ENCODE measurements at places on chromosomes 4 and X.

DNA sequence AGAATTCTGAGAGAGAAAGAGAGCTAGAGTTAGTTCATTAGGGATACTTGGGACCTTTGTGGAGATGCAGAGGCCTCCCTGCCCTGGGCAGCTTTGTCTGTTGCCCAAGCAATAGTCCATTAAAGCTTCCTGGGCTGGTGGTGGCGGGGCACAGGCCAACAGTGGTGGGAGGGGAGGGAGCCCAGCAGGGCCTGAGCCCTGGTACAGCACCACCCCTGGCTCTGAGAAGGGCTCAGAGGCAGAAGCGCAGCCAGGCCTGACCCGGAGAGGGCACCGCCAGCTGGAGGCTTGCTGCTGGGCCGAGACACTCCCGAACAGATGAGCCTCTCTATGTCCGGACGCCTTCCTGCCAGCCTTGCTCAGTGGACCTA is 65.3 kb downstream of the EFNB1 start:
- no peak for DNase-seq

GRCh38 chr4:20711335-20711734 is 11.1 kb downstream of the PACRGL start:
- no peak for DNase-seq

DNA sequence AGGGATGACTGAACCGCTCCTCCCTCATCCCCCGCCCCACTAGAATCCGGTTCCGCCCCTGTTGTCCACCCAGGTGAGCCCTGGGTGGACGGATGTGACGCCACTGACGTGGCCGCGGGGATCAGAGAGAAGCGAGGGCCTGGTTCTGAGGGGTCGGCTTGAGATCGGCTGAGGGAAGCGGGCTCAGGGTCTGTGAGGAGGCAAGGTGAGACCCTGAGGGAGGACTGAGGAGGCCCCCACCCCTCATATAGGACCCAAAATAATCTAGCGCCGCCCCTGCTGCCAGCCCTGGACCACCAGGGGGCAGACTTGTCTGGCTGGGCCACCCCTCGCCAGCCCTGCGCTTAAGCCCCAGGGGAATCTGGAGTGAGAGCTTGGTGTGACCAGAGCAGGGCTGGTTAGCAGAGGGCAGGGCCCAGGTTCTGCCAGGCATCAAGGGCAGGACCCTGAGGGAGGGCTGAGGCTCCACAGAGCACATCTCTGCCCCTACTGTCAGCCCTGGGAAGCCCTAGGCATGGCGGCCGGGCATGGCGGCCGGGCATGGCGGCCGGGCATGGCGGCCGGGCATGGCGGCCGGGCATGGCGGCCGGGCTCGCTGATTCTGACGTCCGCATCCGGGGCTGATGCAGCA is at the start of gene MAGEA8:
MAGEA8 (plus strand) TSS at position 103 of the 631 bp plus-strand sequence. CDS start 3,090 bp downstream, outside the sequence.
- no peak for DNase-seq

- DNase-seq: no peak
Observed at GRCh38 chr4:7704091-7704490, 235.6 kb downstream of the AFAP1 start.

DNA sequence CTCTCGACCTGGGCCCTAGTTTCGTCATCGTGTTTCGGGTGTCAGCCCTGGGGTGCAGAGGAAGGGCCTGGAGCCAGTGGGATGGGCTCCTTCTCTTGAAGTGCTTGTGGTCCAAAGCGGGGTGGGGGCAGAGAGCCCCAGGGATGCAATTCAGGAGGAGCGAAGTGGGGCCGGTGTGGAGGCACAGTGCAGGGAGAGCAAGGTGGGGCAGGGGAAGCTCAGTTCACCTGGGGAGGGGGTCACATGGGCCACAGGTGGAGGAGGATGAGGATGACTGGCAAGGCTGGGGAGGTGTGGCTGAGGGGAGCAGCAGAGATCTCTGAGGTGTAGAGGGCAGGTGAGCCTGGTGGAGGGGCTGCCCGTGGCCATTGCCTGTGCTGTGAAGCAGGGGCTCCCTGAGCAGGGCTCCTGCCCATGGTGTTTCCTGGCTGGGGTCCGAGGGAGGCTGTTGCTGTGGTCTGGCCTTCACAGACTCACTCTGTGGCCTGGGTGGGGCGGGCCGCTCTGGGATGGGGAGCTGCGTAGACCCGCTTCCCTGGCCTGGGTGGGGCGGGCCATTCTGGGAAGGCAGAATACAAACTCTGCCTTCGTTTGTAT is 6.9 kb downstream of the SORCS2 start:
- DNase-seq: no peak

DNA sequence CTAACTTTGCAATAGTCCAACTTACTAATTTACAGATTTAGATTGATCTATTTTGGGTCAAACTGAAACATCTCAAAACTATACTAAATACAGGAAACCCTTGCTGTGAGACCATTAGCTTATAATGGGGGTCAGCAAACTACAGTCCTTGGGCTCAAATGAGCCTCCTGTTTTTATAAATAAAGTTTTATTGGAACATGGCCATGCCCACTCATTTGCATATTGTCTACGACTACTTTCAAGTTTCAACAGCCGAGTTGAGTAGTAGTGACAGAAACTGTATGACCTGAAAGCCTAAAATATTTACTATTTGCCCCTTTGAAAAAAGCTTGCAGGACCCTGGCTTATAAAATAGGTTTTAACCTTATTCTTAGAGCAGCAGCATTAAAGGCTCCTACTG is 92.4 kb downstream of the C4orf51 start:
- no peak for DNase-seq

GRCh38 chrX:2741386-2741785 is 10.5 kb upstream of the XG start:
- DNase-seq: no peak

GRCh38 chr4:125501568-125501967 is 186.8 kb downstream of the FAT4 start:
- no peak for DNase-seq

- DNase-seq: no peak
Observed at GRCh38 chrX:136643243-136643642, 4.7 kb upstream of the CD40LG start.

GRCh38 chrX:97672138-97672537 is 788.4 kb downstream of the RPA4 start:
- DNase-seq: no peak

- no peak for DNase-seq
Observed at GRCh38 chrX:45850775-45851433, 650.2 kb upstream of the DIPK2B start.

GRCh38 chr4:155392481-155393184 is 15.9 kb upstream of the MAP9 start:
- no peak for DNase-seq

GRCh38 chrX:574830-575229 is 55.8 kb upstream of the SHOX start:
- no peak for DNase-seq

DNA sequence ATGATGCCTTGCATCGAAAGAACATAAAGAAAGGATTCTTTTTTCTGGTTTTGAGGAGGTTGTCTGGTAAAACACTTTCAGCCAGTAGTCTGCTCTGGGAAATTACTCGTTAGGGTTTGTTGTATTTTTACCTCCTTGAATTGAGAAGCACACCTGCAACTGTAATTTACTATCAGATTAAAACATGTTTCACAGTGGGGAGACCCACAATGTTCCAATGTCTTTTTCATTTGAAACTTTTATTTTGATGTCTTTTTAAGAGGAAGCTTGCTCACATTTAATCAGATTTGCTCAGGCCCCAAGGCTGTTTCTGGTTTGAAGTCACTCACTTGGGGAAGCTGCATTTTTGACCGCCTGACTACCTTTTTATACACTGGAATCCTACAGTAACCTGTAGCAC is 12.0 kb downstream of the TMEM154 start:
- no peak for DNase-seq

DNA sequence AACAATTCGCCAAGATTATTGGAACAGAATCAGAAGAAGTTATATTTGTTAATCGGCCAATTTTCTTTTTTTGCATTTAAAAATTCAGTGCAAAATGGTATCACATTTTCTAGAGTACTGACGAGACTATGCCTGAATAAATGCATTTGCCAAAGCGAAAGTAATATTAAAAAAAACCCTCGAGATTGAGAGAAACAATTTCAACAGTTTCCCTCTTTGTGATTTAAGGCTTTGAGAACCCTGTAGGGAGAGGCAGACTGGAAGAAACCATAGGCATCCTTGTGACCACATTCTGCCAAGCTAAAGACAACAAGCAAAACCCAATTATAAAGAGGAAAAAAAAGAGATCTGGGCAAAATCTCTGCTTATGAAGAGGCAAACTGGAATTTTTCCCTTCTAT is 218.1 kb upstream of the GK2 start:
- DNase-seq: no peak

DNA sequence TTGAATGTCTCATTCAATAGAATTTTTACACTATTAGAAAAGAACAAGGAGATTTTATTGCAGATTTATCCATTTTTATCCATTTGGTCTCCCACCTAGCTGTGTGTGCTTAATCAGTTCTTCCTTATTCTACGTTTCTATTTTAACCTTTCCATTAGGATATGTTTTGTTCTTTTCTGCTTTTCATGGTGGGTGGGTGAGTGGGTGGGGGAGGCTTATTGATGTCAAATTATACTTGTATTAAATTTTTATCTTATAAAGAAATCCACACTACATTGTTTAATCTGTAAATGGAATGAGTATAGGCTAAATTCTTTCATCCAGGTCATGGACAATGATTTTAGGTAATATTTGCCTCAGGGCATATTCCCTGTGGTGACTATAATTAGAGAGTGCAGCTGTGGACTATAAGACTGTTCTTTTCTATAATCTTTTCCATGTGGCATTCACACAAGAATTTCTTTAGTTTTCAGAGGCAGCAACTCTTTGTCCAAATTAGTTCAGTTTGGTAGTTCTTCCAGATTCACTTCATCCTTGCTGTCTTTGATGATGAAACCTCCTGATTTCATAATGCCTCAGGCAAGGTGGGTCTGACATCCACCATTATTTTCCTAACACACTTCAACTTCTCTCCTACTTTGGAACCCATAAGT is 2451.8 kb downstream of the PCDH7 start:
- no peak for DNase-seq

DNA sequence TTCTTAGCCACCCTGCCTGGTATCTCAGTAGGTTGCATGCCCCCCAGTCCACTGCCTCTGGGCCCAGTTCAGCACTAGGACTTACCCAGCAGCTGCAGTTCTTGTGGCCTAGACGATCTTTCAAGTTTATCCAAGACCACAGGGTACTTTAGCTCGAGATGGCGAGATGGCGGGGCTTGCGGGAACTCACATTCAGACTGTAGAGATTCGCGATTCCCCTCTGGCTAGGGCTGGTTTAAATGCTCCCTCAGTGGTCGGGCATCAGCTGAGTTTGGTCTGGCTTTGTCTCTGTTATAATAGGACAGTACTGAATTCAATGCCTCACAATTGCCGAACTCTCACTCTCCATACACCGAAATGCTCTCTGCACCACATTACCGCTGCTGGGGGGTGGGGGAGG is 18.4 kb upstream of the RFC1 start:
- no peak for DNase-seq

DNA sequence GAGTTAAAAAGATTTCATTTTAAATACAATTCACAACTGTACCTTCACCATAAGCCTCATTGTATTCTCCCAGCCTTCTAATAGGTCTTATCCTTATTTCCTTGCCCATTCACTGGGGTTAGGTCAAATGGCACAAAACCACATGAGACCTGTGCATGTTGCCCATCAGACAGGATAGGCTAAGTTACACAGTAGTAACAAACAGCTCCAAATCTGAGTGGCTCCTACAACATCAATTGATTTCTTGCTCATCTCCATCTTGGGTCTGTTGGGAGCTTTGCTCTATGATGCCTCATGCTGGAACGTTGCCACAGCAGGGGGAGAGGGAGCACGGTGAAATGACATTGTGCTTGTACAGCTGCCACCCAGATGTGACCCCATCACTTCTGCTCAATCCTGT is 70.6 kb downstream of the DHX15 start:
- no peak for DNase-seq

DNA sequence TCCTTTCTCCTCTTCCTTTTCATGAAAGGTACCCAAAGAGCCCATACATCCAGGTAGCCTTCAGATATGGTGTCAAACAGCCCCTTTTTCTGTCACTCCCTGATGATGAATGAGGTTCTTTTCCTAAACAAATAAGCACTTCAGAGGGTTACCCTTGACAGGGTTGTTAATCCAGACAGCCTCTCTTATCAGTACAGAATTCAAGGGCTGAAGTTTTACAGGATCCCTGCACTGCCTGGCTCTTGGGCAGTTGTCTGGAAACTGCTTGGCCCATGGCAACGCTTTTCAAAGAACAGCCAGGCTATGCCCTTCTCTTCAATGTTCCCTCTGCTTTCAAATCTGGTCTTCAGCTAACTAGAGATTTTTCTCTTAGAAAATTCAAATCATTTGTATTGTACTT is 352.6 kb upstream of the FAM241A start:
- DNase-seq: no peak

GRCh38 chr4:97646997-97647396 is 496.3 kb downstream of the STPG2 start:
- DNase-seq: no peak

- DNase-seq: peak; percentile 70
Observed at GRCh38 chr4:175456131-175456530, 355.9 kb downstream of the GPM6A start.

DNA sequence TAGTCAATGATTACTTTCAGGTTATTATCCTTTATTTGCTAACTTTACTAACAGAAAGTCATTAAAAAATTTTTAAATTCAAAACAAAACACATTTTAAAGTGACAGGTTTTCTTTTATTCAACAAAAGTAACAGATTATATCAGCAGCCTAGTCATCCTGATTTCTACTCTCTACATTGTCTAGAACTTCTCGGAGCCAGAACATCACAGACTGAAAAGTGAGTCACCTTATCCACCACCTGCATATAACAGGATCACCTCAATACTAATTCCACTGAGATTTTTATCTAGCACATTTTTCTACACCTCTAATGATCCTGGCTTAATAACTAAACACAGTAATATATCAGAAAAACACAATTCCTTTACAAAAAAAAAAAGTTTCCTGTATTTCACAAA is 47.9 kb upstream of the SMARCAD1 start:
- DNase-seq: no peak

- no peak for DNase-seq
Observed at GRCh38 chr4:20256381-20256881, 4.7 kb downstream of the SLIT2 start.

GRCh38 chr4:15513545-15513944 is 43.9 kb downstream of the CC2D2A start:
- no peak for DNase-seq

DNA sequence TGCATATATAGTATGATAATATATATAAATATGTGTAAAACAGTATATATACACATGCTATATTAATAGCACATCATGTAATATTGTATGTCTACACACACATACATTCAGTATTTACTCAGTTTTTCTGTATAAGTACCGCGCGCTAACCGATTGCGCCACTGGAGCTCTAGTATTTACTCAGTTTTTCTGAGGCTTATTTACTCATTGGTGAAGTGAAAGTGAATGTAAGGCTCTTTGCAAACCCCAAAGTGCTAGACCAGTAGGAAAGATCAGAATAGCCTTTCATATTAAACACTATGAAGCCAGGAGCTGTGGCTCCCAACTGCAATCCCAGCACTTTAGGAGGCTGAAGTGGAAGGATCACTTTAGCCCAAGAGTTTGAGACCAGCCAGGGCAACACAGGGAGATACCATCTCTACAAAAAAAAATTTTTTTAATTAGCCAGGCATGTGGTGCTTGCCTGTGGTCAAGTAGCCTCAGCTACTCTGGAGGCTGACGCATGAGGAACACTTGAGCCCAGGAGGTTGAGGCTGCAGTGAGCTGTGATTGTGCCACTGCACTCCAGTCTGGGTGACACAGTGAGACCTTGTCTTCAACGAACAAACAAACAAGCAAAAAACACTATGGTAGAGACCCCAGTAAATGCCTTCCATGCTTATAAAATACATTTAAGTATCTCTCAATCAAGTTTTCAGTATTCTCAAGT is 125.8 kb downstream of the KIT start:
- DNase-seq: no peak

Measured in kidney epithelial cell (primary cell).